Activated naive CD4-positive, alpha-beta T cell (primary cell): ENCODE measurements at places on chromosomes 1 and 21.

DNA sequence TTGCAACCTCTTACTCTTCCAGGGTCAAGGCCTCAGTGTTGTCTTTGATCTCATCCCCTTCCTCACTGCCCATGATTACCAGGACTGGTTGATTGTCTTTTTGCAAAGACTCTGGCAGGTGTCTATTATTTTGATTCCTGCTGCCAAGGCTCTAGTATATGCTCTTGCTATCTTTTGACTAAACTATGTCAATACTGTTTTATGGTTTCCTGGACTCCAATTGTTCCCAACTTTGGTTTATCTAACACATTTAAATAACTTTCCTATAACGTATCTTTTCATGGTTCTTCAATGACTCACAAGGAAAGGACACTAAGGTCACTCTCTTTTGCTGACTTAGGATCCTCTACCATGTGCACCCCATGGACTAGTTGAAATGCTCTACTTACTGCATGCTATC, 141.5 kb downstream of the PTPRC start:
- no peak for DNase-seq

DNA sequence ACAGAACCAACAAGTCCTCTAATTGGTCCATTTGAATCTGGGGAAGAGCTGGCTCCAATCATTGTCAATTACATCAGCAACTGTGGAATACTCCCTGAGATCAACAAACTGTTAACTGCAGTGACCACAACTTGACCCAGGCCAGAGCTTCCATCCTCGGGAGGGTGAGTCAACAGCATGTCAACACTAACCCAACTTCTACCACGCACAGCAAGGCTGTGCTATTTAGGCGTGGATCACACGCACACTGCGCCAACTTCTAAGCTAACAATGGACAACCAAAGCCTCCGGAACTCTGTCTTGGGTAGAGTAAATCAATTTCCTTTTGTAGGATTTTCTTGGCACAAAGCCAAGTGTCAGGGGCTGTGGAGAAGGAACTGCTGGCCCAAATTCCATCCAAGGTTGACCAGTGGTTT, 30.4 kb downstream of the APP start:
- DNase-seq: no peak

GRCh38 chr21:34362670-34363069, 1.1 kb upstream of the KCNE2 start:
- DNase-seq: no peak

DNA sequence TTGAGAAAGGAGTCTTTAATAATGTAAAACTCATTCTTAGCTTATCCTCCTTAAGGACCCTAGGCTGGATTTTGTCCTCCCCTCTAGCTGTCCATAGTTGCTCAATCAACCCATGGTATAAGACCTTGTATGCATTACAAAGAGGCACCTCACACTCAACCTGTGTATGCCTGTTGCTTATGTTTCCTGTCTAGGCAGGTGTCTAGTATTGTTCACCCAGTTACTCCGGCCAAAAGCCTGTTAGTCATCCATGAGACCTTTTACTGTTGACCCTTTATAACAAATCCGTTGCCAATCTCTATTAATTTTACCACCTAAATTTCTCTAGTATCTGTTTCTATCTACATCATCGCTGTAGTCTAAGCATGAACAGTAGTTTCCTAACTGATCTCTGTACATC, 3.7 kb downstream of the LYPLAL1 start:
- no peak for DNase-seq

DNA sequence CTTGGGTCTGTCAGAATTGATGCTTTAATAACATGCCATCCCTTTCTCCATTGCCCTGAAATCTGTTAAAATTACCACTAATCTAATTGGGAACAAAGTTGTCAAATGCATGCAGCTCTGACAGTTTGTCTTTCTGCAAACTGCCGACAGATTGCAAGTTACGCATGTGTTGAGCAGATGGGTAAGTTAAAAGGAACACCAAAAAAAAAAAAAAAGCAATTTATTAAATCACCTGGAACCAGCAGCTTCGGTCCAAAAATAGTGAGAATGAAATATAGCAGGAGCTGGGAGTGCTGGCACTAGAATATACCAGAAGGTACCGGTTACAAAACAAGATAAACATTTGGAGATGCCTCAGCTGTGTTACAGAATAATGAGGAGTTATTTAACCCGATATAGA, 149.6 kb upstream of the C1orf87 start:
- no peak for DNase-seq
